ENCODE measurements at places on chromosomes 12 and 14.

DNA sequence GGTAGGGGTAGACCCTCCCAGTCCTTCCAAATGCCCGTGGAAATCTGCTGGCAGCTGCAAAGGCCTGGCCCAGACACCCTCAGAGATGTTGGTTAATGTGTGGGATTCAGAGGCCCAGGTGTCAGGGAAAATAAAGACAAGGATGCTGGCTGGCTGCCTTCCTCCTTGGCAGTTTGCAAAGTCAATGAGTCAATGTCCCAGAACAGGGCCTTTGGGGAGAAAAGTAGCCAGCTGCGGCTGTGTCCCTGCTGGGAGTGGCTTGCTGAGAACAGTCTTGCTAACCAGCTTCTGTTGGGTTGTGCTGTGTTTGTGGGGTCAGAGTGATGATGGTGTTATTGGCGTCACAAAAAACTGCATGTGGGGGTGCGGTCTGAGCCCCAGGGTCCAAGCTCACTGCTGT is 29.2 kb downstream of the GLRX5 start:
- DNase-seq, result no peak

GRCh38 chr12:113030875-113031525 is 25.5 kb upstream of the DTX1 start:
- peak; percentile 53 for DNase-seq

DNA sequence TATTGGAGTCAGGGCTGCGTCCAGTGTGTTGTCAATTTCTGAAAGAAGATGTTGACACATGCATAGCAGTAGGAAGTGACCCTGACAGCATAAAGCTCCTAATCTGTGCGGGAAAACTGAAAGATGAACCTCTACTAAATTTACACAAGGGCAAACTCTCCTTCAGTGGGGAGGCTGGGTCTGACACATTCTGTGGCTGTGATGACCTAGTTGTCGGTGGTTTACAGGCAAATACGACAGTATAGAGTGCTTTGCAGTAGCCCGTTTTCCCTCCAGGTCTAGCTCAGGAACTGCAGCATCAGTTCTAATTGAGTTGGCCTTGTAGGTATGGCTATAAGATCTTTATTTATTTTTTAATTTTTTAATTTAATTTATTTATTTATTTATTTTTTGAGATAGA is 14.8 kb upstream of the GABARAPL1 start:
- no peak for DNase-seq

DNA sequence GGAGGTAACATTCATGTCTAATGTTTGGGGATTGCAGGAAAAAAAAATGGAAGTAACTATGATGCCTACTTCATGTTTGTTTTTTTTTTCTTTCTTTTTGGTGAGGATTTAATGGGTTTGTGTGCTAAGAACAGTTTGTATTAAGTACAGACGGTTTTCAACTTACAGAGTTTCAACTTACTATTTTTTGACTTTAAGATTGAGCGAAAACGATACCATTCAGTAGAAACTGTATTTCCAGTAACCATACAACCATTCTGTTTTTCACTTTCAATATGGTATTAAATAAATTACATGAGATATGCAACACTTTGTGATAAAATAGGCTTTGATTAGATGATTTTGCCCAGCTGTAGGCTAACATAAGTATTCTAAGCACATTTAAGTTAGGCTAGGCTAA is 10.4 kb downstream of the TECPR2 start:
- DNase-seq, result no peak

DNA sequence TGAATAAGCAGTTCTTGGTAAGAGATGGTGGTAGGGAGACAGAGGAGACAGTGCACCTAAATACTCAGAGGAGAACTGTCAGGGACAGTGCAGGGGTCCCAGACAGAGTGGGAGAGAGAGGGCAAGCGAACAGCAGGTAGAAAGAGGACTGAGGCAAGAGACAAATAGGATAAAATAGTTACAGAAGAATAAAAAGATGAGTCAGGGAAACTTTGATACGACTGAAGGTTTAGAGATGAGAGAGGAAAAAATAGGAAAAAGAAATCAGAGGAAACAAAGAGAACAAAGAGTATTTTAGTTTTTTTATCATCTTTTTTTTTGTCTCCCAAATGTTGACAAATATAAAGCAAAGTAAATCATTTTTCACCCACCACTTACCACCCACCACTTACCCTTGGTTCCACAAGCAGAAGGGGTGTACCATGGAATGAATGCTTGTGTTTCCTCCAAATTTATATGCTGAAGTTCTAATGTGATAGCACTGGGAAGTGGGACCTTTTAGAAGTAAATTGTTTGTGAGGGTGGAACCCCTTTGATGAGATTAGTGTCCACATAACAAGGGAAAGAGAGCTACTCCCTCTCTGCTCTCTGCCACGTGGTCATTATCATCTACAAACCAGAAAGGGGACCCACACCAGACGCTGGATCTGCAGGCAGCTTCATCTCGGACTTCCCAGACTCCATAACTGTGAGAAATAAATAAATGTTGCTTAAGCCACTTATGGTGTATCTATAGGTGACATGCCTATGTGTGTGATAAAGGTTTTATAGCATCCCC is 292.1 kb downstream of the BTG1 start:
- DNase-seq, result no peak

Data from NB4 (cell line).